ENCODE measurements at places on chromosomes 13 and 19. TPM values are rescaled to one million over a fixed set of nuclear protein-coding genes. Genes with fewer than 3 reads are reported as not detected.

GRCh38 chr19:2044709-2045500 lies 6.1 kb downstream of the MKNK2 start:
- peaks cover 98% of the 10 kb centered on the region for H3K4me1 ChIP-seq
- H3K4me3 ChIP-seq: no peak overlapping the region
- peak overlapping the region; percentile 47 for H3K27ac ChIP-seq
- no peak for DNase-seq

DNA sequence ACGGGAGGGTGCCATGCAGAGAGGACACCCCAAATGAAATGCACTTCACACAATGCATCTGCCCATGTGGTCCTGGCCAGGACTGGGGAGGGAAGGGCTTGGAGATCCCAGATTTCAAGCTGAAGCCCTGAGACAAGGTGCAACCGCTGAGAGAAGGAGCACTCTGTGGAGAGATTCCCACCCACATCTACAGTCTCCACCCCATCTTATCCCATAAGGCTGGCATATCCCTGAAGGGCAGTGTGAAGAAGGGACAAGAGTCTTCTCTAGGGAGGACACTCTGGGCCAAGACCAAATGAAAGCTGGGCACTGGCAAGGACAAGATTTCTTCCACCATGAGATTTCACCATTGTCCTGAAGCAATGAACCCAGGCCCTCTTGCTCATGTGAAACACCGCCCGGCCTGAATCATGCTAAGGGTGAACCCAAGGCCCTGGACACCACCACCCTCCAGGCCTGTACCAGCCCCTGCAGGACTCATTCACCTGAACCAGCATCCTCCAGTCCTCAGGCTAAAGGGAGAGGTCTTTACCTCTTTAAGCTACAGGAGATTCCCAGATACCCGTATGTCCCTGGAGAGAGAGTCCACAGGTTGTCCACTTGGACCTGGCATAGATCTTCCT lies 20.5 kb downstream of the CEACAM4 start:
- no peak overlapping the region for H3K4me3 ChIP-seq
- H3K36me3 ChIP-seq: no peaks in the 10 kb centered on the region
- no peak overlapping the region for H3K27ac ChIP-seq
- no peaks in the 10 kb centered on the region for H3K27me3 ChIP-seq

DNA sequence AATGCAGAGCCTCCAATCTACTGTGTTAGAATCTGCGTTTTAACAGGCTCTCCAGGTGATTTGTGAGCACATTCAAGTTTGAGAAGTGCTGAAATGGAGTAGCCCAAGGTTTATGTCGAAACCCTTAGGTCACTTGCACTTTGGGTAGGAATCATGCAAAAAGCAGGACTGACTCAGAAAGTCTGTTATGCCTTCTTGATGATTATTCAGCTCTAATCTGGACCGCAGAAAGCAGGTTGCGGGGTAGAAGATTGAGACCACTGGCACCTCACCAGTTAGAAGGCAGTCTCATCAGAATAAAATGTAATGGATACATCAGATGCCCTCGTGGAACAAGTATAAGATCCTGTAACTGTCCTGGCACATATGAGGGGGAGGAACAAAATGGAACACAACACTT lies 326.3 kb downstream of the DCLK1 start:
- no peaks in the 10 kb centered on the region for H3K4me1 ChIP-seq
- H3K27ac ChIP-seq: no peak overlapping the region
- no peaks in the 10 kb centered on the region for H3K36me3 ChIP-seq
- H3K4me3 ChIP-seq: no peak overlapping the region
- DNase-seq: no peak
- no peaks in the 10 kb centered on the region for H3K27me3 ChIP-seq

The PSG2 gene
- total RNA-seq: not detected

GRCh38 chr19:41549884-41550283 lies 26.1 kb upstream of the CEACAM21 start:
- H3K4me3 ChIP-seq: peak overlapping the region; percentile 74
- no peaks in the 10 kb centered on the region for H3K27me3 ChIP-seq
- peaks cover 46% of the 10 kb centered on the region for H3K4me1 ChIP-seq
- H3K27ac ChIP-seq: peak overlapping the region; percentile 62
- DNase-seq: no peak

- H3K27ac ChIP-seq: no peak overlapping the region
- H3K36me3 ChIP-seq: no peaks in the 10 kb centered on the region
- H3K4me3 ChIP-seq: no peak overlapping the region
- no peaks in the 10 kb centered on the region for H3K27me3 ChIP-seq
Observed at GRCh38 chr19:5472286-5472685, 17.1 kb downstream of the ZNRF4 start.

The OVOL3 gene
- total RNA-seq: not detected

DNA sequence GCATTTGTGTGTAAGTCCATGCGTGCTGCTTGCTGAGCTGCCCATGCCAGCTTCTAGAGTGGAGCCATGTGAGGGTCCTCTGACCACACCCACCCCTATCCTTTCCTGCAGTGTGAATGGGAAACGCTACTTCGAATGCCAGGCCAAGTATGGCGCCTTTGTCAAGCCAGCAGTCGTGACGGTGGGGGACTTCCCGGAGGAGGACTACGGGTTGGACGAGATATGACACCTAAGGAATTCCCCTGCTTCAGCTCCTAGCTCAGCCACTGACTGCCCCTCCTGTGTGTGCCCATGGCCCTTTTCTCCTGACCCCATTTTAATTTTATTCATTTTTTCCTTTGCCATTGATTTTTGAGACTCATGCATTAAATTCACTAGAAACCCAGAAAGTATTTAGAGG lies 10.3 kb downstream of the TBCB start:
- no peaks in the 10 kb centered on the region for H3K27me3 ChIP-seq
- DNase-seq: no peak
- peaks cover 17% of the 10 kb centered on the region for H3K4me1 ChIP-seq
- H3K27ac ChIP-seq: no peak overlapping the region
- H3K36me3 ChIP-seq: peaks cover 45% of the 10 kb centered on the region

DNA sequence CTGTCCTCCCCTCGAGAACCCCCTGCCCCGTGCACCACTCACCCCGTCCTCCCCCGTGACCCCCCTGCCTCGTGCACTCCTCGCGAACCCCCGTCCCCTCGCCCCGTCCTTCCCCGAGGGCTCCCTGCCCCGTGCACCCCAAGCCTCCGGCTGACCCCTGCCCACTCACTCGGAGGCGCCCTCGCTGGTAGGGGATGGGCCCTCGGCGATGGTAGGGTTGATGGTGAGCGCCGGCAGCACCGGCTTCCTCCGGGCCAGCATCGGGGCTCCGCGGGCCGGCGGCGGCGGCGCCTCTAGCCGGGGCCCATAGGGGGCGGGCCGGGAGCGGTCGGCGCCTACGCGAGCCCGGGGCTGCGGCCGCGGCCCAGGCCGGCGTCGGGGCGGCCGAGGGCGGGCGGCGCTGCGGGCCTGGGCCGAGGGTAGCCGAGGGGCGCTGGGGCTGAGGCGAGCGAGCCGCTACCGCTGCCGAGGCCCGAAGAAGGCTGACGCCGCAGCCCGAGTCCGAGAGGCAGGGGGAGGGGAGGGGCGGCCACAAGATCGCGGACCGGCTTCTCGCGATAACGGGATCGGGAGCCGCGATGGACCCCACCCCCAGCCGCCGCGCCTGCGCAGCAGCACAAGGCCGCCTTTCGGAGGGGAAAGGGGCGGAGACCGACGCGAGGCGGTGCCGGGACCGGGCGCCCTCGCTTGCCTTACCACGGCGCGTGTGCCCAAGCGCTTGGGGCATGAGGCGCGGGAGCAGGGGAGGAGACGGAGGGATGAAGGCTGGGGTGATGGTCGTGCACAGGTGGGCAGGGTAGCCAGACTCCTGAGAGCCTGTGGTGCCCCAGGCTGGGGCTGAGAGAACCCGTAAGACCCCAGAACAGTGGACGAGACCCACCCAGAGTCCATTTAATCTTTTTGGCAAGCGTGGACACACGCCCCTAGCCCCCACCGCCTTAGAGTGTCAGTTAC lies at the start of gene MAP2K2:
MAP2K2 (minus strand) TSS at position 508 of the 954 bp plus-strand sequence; CDS start at position 261, 247 bp downstream.
- H3K4me1 ChIP-seq: peaks cover 32% of the 10 kb centered on the region
- peak; percentile 96 for DNase-seq
- H3K27ac ChIP-seq: peak within 1 kb of the TSS; percentile 44
- H3K36me3 ChIP-seq: peaks cover 10% of the 10 kb centered on the region

DNA sequence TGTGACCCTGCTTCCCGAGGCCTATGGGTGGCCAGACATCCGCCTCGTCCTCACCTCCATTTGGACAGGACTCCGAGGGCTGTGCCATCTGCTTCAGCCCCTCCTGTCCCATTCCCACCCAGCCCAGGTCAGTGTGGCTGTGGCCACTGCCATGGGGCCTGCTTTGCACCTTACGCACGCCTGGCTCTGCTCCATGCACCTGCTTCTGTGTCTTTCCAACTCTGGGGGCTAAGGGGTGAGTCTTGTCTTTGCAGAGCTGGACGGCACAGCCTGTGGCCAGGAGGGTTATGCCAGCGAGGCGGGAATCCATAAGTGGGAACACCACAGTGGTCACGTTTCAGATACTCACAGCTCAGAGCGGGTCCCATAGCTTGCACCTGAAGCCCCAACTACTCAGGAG lies 5.2 kb upstream of the ZNF554 start:
- DNase-seq: no peak
- H3K27ac ChIP-seq: no peak overlapping the region
- H3K4me3 ChIP-seq: no peak overlapping the region
- H3K36me3 ChIP-seq: peaks cover 7% of the 10 kb centered on the region
- H3K4me1 ChIP-seq: peaks cover 4% of the 10 kb centered on the region

The FPR2 gene
- total RNA-seq: not detected

GRCh38 chr19:4161415-4162077 lies 8.1 kb downstream of the CREB3L3 start:
- no peak overlapping the region for H3K27ac ChIP-seq
- no peaks in the 10 kb centered on the region for H3K4me1 ChIP-seq
- H3K27me3 ChIP-seq: no peaks in the 10 kb centered on the region
- no peak for DNase-seq
- H3K4me3 ChIP-seq: no peak overlapping the region
- no peaks in the 10 kb centered on the region for H3K36me3 ChIP-seq

GRCh38 chr19:16074488-16075365 lies 1.6 kb upstream of the TPM4 start:
- H3K4me3 ChIP-seq: no peak overlapping the region
- H3K36me3 ChIP-seq: no peaks in the 10 kb centered on the region
- H3K27me3 ChIP-seq: no peaks in the 10 kb centered on the region
- H3K4me1 ChIP-seq: peaks cover 83% of the 10 kb centered on the region
- DNase-seq: no peak

The IGFL2 gene
- not detected for total RNA-seq

The SHISA7 gene
- not detected for total RNA-seq

The MUC16 gene
- under 0.01 TPM for total RNA-seq

DNA sequence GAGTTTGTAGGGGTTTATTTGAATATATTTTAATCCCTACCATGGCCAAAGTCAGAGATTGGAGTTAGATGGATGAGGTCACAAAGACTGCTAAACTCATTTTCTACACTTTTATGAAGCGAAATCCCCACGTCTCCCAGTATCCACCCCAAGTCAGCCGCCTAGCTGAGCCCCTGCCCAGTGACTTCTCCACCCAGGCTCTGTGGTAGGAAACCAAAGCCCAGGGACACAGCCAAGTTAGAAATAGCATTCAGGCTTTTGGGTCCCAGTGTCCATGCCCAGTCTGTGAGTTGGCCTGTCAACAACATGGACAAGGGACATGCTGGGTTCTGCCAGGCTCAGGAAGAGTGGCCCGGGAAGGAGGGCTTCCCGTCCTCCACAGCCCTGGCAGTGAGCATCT lies 474.0 kb downstream of the FOXO1 start:
- no peak for DNase-seq
- H3K4me3 ChIP-seq: no peak overlapping the region
- H3K36me3 ChIP-seq: no peaks in the 10 kb centered on the region

DNA sequence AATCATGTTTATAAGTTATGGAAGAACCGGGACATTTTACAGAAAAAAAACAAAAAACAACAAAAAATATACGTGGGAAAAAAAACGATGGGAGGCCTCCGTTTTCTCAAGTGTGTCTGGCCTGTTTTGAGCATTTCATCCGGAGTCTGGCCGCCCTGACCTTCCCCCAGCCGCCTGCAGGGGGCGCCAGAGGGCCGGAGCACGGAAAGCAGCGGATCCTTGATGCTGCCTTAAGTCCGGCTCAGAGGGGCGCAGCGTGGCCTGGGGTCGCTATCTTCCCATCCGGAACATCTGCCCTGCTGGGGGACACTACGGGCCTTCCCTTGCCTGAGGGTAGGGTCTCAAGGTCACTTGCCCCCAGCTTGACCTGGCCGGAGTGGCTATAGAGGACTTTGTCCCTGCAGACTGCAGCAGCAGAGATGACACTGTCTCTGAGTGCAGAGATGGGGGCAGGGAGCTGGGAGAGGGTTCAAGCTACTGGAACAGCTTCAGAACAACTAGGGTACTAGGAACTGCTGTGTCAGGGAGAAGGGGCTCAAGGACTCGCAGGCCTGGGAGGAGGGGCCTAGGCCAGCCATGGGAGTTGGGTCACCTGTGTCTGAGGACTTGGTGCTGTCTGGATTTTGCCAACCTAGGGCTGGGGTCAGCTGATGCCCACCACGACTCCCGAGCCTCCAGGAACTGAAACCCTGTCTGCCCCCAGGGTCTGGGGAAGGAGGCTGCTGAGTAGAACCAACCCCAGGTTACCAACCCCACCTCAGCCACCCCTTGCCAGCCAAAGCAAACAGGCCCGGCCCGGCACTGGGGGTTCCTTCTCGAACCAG lies 1.8 kb upstream of the APOE start:
- peaks cover 28% of the 10 kb centered on the region for H3K36me3 ChIP-seq
- H3K4me1 ChIP-seq: peaks cover 17% of the 10 kb centered on the region
- no peak overlapping the region for H3K4me3 ChIP-seq
- peaks cover 31% of the 10 kb centered on the region for H3K27me3 ChIP-seq

The NUFIP1 gene
- 4.4 TPM for total RNA-seq

DNA sequence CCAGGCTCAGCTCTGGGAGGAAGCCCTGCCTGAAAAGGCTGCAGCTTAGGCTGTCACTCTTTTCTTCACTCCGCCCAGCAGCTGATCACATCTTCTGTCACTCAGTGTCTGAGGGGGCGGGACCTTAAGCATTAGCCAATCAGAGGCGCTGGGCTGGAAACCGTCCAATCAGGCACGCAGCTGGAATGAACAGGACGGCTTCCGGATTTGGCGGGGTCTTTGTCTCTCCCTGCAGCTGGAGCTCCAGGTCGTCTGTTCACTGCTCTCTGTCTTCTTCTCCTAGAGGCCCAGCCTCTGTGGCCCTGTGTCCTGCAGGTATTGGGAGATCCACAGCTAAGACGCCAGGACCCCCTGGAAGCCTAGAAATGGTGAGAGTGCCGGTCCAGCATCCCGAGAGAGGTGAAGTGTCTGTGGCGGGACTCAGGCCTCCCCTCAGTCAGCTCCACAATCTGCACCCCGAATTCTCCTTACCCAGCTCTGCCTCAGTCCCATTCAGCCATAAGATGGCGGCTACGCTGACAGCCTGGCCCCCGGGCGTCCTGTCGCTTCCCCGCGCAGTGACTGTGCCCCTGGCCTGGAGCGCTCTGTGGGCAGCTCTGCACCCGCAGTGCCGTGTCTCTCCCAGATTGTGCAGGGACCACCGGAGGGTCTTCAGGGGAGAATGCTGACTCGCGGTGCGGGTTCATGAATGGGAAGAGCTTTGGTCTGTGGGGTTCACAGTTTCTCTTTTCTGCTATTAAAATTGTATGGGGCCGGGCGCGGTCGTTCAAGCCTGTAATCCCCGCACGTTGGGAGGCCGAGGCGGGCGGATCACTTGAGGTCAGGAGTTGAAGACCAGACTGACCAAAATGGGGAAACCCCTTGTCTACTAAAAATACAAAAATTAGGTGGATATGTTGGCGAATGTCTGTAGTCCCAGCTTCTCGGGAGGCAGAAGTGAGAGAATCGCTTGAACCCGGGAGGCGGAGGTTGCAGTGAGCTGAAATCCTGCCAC lies at the start of gene ZNF66:
ZNF66 (plus strand) TSS at position 222 of the 994 bp plus-strand sequence; CDS start at position 366, 144 bp downstream.
- peak within 1 kb of the TSS; percentile 74 for H3K27ac ChIP-seq
- no peaks in the 10 kb centered on the region for H3K27me3 ChIP-seq
- peak; percentile 90 for DNase-seq
- peaks cover 3% of the 10 kb centered on the region for H3K36me3 ChIP-seq

The PRODH2 gene
- total RNA-seq: not detected
